RWPE2 (cell line): ENCODE measurements at places on chromosomes 2 and 18.

- no peak for DNase-seq
These were observed 345.8 kb downstream of the SOCS6 start for GRCh38 chr18:70634576-70635147.

DNA sequence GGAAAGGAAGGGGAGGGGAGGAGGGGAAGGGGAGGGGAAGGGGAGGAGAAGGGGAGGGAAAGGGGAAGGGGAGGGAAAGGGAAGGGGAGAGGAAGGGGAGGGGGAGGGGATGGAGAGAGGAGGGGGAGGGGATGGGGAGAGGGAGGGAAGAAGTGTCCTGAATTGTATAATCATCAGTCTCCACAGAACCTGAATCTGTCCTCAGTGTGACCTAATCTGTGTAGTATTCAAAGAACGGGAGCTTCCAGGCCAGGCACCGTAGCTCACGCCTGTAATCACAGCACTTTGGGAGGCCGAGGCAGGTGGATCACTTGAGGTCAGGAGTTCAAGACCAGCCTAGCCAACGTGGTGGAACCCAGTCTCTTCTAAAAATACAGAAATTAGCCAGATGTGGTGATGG lies 41.1 kb upstream of the CCDC150 start:
- DNase-seq: no peak

DNA sequence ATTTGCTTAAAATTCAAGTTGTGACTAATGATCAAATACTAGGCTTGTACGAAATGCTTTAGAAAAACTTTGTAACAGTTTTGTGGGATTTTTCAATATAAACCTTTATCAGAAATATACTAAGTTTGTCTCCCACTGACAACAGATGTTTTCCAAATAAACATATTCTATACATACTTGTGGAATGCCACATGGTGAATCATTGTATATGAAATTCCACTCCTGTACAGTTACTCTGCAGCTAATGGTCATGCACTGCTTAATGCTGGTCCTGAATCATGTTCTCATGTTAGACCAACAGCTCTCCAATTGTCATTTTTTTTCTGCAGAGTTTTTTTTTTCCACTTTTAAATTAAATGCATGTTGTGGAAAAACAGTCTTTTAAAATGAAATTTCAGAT lies 90.1 kb downstream of the DPP4 start:
- no peak for DNase-seq

DNA sequence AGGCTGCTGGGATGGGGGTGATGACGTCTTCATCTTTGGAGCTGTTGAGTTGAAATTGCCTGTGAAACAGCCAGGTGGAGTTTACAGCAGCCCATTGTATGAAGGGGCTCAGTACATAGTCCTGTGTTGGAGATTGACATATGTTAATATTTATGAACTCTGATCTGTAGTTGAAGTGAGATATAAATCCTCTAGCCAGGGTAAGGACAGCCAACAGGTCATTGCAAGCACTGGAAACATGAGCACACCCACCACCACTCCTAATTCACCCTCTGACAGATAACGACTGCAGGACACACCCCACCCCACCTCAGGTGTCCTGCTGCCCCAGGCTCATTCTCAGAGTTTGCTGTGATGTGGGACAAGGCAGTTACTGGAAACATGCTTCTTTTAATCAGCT lies 112.4 kb upstream of the TRIB2 start:
- DNase-seq: no peak

DNA sequence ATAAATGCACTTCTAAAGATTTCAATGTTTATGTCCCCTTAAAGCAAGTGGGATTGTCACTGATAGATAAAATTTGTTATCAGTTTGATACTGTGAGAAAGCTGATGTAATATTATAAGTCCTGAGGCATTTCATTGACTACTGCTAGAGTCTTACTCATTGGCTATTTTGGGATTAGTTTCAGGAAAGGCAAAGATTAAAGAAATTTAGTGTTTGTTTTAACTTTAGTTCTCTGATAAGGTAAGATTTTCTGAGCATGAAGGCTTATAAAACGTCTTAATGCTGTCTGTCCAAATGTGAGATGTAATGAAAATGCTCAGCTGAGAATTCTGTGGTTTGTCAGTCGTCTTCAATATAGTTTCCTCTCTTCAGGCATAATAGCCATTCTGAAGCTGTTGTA lies 886.4 kb upstream of the CDH2 start:
- no peak for DNase-seq

GRCh38 chr2:8361930-8362329 lies 319.9 kb upstream of the ID2 start:
- no peak for DNase-seq

DNA sequence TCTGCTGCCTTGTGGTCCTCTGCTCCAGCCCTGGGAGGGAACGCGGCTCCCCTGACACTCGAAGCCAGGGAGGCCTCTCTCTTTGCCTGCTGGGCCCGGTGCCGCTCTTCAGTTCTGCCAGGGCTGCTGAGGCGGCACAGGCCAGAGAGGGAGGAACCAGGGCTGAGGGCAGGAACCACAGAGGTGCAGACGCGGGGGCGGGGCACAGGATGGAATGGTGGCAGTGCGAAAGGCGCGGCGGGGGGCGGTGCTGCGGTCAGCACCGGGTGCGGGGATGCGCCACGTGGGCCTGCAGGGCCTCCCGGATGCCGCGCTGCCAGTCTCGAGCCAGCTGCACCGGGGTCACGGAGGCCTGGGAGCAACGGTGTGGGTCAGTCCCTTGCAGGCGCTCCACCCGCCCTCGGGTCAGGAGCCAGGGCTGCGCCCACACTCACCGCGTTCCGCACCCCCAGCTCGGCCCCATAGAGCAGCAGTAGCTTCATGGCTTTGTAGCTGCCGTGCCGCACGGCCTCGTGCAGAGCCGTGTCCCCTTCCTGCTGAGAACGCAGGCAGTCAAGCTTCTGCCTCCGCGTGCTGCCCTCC lies 4.4 kb downstream of the ANKRD23 start:
- no peak for DNase-seq

DNA sequence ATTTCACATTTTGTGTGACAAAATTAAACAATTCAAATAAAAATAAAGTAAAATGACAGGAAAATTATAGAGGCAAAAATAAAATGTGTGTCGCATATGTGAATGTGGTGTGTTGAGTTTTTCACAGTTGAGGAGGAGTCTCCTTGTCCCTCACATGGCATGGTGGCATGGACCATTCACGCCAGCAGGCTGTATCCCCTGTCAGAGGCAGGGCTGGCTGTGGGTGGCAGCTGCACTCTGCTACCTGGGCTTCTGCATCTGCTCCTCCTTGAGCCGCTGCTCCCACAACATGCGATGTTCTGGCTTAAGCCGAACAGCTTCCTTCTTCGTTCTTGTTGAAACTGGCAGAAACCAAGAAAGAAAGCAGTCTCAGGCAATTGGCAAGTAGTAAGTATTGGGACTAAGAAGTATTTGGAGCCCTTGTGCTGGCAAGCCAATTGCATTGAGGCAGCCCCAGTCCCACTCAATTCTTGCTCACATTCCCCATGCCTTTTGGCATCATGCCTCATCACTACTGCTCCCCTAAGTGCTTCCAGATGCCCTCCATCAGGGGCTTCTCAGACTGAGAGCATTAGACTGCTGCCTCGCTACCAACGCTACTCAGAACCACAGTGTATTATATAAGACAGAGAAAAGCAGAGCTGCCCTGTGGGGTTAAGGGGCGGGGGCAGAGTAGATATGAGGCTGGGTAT lies 177.9 kb upstream of the NABP1 start:
- no peak for DNase-seq

DNA sequence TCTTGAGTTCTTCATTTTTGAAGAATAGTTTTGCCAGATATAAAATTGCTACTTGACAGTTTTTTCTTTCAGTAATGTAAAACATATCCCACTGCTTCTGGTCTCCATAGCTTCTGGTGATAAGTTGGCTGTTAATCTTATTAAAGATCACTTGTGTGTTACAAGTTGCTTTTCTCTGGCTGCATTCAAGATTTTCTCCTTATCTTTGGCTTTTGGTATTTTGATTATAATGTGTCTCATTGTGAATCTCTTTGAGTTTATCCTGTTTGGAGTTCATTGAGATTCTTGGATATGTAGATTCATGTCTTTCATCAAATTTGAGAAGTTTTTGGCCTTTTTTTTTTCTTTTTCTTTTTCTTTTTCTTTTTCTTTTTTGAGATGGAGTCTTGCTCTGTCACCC lies 20.2 kb upstream of the ADNP2 start:
- no peak for DNase-seq

GRCh38 chr2:118315606-118316005 lies 227.3 kb downstream of the INSIG2 start:
- DNase-seq: no peak

DNA sequence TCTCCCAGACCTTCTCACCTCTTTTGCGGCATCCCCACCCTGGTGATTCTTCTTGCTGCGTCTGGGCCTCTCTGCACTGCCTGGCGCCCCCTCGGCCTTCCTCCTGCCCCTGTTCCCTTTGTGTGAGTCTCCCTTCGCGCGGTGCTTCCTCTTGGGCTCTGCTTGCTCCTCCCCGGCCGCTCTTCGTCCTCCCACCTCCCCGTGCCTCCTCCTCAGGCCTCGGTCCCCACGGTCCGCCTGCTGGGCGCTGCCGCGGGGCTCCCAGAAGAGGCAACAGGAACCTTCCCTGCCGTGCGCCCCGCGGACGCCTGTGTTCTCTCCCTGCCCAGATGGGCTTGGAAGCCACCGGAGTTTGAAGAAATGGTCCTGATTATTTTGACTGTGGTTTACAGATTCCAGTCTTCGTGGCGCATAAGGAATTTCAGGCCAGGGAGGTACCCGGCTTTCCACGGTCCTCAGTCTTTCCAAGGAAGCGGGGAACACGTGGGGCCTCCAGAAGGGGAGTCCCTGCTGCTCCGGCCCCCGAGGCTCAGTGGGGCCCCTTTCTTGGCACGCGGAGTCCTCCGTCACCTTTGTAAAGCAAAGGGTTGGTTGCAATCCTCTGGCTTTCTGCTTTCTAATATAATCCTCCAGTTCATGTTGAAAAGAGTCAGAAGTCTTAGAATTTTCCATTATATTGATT lies 13.1 kb downstream of the RNU2-63P start:
- DNase-seq: no peak
